ENCODE measurements at places on chromosomes 5 and 9.

- no peak for DNase-seq
These were observed 19.5 kb downstream of the C5orf52 start for GRCh38 chr5:157690690-157691433.

GRCh38 chr5:124825250-124825982, 79.0 kb upstream of the ZNF608 start:
- DNase-seq = no peak

- peak; percentile 83 for DNase-seq
These were observed 176.6 kb downstream of the ZNF462 start for GRCh38 chr9:107039542-107039941.

GRCh38 chr5:32767948-32768467, 56.9 kb downstream of the NPR3 start:
- DNase-seq = peak; percentile 92

GRCh38 chr9:93143830-93144530, 9.9 kb upstream of the NINJ1 start:
- DNase-seq = no peak

GRCh38 chr5:137015540-137016116, 483.5 kb downstream of the SPOCK1 start:
- DNase-seq = no peak

GRCh38 chr9:120532475-120532874, 47.5 kb downstream of the CDK5RAP2 start:
- DNase-seq = peak; percentile 42

DNA sequence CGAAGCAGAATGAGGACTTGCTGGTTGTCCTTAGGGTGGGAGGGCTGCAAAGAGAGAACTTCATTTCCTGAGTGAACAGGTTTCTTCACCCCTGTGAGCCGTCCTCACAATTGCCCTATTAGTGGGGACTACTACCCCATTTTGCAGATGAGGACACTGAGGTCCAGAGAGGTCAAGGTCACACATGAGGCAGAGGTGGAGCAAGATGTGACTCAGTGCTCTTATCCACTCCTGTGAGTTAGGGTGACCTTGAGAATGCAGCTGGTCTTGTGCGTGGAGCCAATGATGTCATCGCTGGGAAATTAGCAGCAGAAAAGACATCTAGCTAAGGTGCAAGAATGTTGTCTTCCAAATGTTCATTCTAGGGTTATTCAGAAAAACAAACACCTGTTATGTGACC, 26.9 kb downstream of the GPRIN1 start:
- no peak for DNase-seq

GRCh38 chr5:16465544-16466432, at the start of gene ZNF622:
ZNF622 (minus strand) TSS chr5:16465800; CDS start chr5:16465665, 135 bp downstream.
- DNase-seq = peak; percentile 92

DNA sequence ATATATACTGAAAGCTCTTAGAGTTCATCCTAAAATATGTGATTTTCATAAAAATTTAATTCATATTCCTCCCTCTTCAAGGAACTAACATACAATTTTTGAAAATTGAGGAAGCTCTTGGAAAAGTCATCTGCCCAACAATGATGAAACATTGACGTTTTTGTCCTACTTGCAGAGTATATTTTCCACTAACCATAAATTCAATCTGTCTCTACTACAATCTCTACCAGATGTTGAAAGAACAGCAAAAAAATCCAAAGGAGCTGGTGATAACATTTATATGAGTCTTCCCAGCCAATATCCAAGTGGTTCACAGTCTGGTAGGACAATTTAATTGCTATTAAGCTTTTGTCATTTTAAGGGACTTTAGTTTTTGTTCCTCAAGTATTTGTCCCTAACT, 81.1 kb upstream of the NR3C1 start:
- no peak for DNase-seq

GRCh38 chr5:90855296-90856010, 296.9 kb downstream of the ADGRV1 start:
- no peak for DNase-seq

GRCh38 chr5:151491062-151491461, 43.7 kb downstream of the SLC36A1 start:
- DNase-seq = no peak

GRCh38 chr5:107257885-107258520, 412.7 kb downstream of the EFNA5 start:
- DNase-seq = no peak

DNA sequence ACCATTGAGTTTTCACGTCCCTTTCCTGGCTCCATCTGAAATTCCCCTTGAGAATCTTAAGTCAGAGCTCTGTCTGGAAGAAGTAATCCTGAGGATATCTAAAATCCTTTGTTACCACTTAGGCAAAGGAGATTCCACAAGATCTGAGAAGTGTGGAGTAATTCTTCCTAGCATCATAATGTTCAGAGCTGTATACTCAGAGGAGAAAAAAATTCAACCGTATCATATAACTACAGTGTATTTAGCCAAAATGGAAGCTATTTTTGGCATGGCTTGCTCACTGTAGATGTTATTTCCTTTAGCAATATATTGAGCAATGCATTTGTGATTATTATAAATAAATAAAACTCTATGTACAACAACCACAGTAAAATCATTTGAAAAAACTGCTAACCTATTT, 1858.4 kb downstream of the EFNA5 start:
- DNase-seq = peak; percentile 22

GRCh38 chr9:86534572-86535258, 180.5 kb upstream of the TUT7 start:
- DNase-seq = peak; percentile 94

GRCh38 chr5:178561746-178562264, 28.4 kb downstream of the COL23A1 start:
- no peak for DNase-seq

DNA sequence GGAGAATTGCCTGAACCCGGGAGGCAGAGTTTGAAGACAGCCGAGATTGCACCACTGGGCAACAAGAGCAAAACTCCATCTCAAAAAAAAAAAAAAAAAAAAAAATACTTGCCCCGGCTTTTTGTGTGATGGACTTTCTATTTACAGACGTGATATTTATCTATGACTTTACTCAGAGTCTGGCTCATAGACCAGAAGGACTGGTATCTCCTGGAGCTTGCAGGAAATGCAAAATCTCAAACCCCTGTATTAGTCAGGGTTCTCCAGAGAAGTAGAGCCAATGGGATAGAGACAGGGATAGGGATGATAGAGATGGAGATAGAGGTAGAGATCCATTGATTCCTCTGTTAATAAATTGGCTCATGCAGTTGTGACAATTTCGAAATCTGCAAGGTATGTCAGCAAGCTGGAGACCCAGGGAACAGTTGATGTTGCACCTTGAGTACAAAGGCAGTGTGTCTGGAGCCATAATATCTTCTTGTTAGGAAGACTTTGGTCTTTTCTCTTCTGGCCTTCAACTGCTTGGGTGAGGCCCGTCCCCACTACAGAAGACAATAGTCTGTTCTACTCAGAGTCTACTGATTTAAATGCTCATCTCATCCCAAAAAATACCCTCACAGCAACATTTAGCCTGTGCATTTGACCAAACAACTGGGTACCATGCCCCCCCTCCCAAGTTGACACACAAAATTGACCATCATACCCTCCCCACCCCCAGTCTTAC, 195.4 kb upstream of the MSX2 start:
- DNase-seq = no peak

GRCh38 chr5:130032807-130033206, 128.5 kb downstream of the CHSY3 start:
- no peak for DNase-seq

GRCh38 chr9:130472184-130472705, 27.5 kb downstream of the ASS1 start:
- DNase-seq = no peak

GRCh38 chr5:154620411-154620810, 134.8 kb upstream of the LARP1 start:
- no peak for DNase-seq

DNA sequence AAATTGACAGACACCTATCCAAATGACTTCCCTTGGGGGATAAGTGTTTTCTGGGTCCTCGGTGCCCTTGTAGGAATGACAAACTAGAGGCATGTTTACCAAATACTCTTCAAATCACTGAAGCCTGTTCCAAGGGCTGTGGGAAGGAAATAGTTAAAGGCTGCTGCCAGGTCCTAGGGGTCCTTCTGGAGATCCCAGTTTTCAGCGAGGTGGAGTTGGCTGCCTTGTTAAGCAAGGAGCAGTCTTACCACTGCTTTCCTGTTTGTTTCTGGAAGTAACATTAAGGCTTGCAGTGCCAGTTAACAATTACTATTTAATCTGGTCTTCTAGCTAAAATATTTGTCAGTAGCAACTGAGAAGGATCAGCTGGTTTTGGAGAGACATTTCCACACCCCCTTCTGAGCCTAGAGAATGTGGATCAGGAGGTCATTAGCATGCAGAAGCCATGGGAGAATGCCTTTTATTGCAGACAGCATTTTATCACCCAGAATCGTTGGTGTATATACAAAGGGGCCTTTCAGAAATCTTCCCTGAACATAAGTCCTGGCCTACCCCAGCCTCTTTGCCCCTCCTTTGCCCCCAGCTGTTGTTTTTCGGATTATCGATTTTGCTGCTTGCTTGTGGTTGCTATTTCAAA, 238.8 kb downstream of the DMAC1 start:
- DNase-seq = no peak

GRCh38 chr5:104659497-104659896, 1096.9 kb upstream of the NUDT12 start:
- no peak for DNase-seq

- peak; percentile 89 for DNase-seq
These were observed 132.7 kb upstream of the TNC start for GRCh38 chr9:115250621-115251032.

All from fibroblast of skin of scalp (primary cell).